Kidney glomerular epithelial cell (primary cell): ENCODE measurements at places on chromosomes 1 and 21.

DNA sequence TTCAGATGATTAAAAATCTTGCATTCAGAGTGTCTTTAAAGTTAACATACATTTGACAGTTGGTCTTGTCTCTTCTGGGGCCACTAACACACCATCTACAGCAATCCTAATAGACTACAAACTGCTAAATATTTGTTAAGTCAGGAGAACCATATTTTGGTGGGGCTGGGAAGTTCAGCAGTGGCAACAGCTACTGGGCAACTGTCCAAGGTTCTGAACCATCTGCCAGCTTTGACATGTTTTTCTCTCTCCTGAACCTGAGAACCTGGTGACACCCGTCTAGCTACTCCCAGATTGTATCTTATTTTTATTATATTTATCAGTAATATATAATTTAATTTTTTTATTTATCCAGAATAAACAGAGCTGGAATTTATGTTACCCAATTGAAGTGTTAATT lies 199.0 kb upstream of the DPYD start:
- DNase-seq, result peak; percentile 28

GRCh38 chr1:168762473-168762872 lies 33.5 kb upstream of the DPT start:
- no peak for DNase-seq

- no peak for DNase-seq
These were observed 14.7 kb upstream of the SPRR5 start for GRCh38 chr1:152932170-152932811.

DNA sequence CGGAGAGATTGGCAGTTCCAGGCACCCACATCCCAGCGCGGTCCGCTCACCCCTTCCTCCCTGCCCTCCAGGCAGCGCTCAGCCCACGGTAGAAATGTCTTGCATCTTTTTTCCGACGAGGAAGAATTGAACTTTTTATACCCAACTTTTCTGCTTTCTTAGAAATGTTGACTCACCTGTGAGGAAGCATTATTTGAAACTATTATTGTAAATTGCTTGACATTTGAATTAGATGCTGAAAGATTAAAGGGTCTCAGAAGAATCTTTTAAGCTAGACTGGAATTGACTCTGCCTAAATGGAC lies 912 bp upstream of the SIPA1L2 start:
- no peak for DNase-seq

DNA sequence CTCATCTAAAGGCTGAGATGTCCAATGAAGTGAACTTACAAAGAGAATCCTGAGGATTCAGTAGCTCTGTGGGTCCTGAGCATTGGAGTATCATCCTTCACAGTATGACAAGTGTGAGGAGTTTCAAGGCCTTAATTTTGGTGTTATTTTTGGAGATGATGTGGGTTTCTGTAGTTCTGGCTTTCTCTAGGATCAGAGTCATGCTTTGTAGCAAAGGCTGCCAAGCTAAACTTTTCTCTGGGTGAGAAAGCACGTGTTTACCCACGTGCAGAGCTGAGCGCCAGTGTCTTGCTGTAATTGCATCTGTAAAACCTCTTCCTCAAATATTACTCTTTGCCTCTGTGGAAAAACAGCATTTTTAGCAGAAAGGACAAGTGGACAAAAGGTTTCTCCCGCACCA lies 387.8 kb upstream of the LYPLAL1 start:
- DNase-seq, result peak; percentile 2

DNA sequence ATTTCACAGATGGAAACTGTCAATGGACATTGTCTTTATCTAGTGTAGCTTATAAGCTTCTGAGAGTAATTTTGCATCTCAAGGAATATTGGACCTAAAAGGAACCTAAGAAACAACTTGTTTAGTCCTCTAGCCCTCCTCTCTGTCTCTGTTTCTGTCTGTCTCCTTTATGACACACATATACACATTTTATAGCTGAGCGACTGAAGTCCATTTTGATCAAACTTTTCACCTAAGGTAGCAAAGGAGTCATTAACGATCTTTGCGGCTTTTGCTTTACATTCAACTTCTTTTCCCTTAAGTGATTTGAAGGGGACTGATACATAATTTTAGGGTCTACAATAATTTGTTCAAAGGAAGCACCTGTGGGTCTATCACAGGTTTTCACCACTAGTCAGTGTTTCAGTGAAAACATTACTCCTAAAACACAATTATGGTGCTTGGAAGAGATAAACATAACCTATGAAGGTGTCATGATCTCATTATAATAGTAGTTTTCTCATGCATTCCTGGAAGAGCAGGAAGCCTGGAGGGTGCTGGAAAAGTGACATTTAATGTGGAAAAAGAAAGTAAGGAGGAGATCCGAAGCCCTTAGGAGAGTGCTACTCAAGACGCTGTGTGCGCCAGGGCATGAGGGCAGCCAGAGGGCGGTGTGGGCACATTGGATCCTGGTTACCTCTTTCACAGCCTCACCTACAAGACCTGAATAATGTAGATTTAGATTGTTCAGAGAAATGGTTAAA lies 248.6 kb downstream of the DNM3 start:
- peak; percentile 44 for DNase-seq

DNA sequence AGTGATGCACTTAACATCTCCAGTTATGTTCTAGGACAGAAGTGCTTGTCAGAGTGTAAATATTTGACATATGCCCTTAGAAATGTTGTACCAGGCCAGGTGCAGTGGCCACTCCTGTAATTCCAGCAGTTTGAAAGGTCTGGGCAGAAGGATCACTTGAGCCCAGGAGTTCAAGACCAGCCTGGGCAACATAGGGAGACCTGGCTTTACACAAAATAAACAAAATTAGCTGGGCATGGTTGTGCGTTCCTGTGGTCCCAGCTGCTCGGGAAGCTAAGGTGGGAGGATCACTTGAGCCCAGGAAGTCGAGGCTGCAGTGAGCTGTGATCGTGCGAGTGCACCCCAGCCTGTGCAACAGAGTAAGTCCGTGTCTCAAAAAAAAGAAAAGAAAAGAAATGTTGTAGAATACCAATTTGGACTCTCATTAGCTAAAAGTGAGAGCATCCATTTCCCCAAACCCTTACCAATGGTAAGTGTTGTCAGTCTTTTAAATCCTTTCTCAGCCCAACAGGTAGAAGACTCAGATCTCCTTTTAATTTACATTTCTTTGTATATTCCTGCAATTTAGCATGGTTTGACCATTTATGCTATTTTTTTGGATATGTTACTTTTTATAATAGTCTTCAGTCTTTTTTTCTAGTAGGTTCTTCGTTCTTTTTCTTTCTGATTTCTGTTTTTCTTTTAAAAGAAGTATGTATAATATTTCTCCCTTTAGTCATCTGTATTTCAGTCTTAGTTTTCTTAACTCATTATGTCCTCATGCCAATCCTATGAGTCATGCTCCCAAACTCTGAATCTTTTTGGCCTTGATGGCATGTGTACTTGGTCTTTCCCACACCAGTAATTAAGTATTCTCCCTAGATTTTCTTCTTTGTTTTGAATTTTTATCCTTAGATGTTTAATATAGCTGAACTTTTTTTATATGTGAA lies 74.4 kb downstream of the CAMTA1 start:
- DNase-seq, result peak; percentile 90

GRCh38 chr1:201144701-201145100 lies 9.6 kb downstream of the TMEM9 start:
- DNase-seq, result no peak

DNA sequence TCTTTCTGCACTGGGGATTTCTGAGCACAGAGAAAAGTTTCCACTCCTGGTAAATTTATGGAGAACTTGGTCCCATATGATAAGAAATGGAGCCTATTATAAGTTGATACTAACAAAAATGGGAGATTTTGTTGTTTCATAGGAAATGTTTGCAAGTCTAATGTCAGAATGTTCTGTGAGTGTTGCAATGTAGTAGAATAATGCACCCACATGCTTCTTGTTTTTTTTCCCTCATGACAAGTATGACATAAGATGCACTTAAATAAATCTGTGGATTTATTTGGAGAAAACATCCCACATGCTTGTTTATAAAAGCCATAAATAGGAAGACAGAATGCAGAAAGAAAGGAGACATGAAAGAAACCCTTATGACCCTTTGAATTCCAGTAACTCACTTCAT lies 50.8 kb upstream of the KCNJ6 start:
- no peak for DNase-seq

- no peak for DNase-seq
These were observed 278.8 kb downstream of the AJAP1 start for GRCh38 chr1:4933232-4933631.

GRCh38 chr1:113793878-113794834 lies 18.1 kb downstream of the RSBN1 start:
- DNase-seq, result no peak
